ENCODE measurements at places on chromosomes 6 and 20. TPM values are rescaled to one million over a fixed set of nuclear protein-coding genes. Genes with fewer than 3 reads are reported as not detected.
A peak's percentile ranks its signal among the peaks of the same experiment; 100 is the strongest.

PROKR2 gene
- total RNA-seq: not detected

COX4I2 gene
- total RNA-seq: not detected

LRFN2 gene
- total RNA-seq: not detected

- no peak for DNase-seq
Measured at GRCh38 chr6:39614393-39614950, 110.7 kb downstream of the KIF6 start.

DNA sequence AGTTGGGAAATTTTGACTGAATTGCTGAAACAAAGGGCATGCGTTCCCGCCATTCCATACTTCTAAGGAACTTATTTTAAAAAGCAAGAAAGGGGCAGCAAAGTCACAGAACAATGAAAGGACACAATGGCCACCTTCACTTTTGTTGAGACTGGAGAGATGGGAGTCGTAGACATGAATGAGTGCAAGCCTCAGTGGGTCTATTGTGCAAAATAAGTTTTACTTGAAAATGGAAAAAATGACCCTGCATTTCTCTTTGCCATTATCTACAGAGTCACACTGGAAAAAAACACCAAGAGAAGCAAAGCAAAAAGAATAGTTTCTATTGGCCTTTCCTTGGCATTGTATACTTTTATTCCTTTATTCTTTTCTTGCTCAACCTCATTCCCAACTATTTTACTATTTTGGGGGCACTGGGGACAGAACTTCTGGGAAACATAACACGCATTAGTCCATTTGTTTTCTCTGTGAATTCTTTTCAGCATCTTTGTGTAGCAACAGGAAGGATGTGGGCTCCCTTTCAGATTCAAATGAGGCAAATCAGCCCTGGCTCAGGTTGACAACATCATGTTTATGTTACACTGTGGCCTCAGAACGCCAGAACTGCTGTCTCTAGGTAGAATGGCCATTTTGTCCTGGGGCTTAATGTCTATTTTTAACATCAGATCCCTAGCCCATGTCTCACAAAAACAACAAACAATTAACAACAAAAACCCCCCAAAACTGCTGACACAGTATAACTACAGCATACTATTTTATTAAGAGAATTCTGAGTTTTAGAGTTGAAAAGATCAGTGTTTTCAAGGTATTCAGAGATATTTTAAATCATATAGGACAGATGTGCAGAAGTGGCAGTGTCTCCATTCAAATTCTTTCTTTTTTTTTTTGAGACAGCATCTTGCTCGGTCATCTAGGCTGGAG lies 122.2 kb downstream of the FYN start:
- DNase-seq: no peak

DNA sequence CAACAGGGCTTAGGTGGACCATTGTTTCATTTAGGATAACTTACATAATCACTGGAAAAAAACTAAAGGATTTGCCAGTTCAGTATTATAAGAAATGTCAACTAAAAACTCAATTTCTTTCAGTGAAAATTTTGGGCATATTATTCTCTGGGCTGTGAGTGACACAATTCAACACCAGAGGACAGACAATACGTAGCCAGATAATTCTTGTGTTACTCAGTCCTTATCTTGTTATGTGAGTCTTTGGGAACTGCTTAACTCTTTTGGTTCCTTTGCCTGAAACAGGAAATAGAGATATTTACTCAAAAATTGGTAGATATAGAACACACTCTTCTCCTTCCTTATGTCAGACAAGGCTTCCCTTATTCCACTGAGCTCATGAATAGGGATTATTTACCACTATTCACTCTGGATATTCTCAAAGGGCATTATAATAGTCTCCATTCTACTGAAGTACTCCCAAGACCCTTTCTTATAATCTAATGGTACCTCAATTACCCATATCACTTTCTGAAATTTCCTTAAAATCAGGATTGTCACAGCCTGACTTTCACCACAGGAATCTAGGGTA lies 4.9 kb upstream of the BEND6 start:
- no peak for DNase-seq

GRCh38 chr6:125099211-125100073 lies 54.1 kb upstream of the TPD52L1 start:
- peak; percentile 67 for DNase-seq

DNA sequence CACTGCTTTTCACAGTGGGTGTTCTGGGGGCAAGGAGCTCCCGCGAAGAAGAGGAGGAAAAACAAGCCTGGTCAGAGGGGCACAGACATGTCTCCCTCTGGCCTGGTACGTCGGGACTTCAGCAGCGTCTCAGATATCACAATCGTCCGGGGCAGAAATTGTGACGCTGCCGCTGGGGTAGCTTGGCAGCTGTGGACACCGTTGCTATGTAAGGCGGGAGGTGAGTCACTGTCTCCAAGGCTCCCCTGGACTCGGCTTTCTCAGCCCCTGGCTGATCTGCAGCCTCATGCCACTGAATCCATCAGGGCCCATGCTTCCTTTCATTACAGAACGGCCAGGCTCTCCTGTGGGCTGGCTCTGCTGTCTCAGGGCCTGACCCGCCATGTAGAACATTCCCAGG lies 98.7 kb downstream of the SULF2 start:
- peak; percentile 91 for DNase-seq

GRCh38 chr6:152189736-152190135 lies 382.3 kb downstream of the ESR1 start:
- DNase-seq: no peak

Measured in A172 (cell line).